ENCODE measurements at places on chromosomes 7 and 10. TPM values are rescaled to one million over a fixed set of nuclear protein-coding genes. Genes with fewer than 3 reads are reported as not detected.

DNA sequence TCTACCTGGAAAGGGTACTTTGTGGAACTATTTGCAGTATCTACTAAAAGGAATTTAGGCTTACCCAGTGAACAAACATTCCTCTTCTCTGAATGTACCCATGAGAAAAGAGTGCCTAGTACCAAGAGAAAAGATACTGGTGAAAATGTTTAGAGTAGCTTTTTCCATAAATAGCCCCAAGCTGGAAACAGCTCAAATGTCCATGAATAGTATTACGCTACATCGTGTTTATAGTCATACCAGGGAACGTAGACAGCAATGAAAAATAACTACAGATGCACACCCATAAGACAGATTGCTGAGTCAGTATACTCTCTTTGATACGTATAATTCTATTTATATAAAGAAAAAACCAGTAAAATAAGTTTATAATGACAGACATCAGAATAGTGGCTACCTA lies 285.9 kb downstream of the KLF6 start:
- DNase-seq: no peak

GRCh38 chr7:81621893-81622292 lies 148.0 kb downstream of the HGF start:
- DNase-seq: no peak

The BTBD16 gene
- 0.53 TPM for total RNA-seq

The ENO4 gene
- total RNA-seq: 0.14 TPM

The MINDY3 gene
- total RNA-seq: 28.8 TPM

- DNase-seq: no peak
These were observed 60.1 kb downstream of the LANCL2 start for GRCh38 chr7:55425141-55425752.
